ENCODE measurements at places on chromosomes 11 and 22.

DNA sequence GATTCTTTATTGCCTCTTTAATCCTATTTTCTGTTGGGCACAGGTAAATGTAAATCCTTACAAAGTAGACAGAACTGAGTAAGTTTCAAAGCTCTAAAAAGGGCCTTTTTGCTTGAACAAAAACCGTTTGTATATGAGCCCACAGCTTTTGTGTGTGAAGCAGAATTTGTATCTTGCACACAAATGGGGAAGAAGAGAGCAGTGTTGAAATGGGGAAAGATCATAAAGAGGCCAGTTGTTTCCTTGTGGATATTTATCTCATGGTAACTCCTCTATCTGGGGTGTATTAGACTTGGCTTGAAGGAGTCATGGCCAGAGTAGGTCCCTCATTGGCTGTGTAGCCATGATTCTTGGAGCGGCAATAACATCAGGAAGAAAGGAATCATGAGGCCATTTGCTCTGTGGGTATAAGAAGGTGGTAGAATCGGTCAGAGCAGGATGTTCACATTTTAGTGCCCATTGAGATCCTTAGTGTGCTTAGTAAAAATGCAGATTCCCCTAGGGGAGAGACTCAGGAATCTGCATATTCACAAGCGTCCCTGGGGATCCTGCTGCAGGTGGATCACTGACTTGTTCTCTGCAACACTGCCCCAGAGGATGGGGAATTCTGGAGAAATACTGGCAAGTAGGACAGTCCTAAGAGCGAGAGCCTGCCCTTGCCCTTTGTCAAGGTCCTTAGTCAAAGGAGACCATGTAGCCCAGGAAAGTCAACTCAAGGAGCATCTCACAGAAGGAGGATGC is 126.5 kb downstream of the LDLRAD3 start:
- DNase-seq: no peak

DNA sequence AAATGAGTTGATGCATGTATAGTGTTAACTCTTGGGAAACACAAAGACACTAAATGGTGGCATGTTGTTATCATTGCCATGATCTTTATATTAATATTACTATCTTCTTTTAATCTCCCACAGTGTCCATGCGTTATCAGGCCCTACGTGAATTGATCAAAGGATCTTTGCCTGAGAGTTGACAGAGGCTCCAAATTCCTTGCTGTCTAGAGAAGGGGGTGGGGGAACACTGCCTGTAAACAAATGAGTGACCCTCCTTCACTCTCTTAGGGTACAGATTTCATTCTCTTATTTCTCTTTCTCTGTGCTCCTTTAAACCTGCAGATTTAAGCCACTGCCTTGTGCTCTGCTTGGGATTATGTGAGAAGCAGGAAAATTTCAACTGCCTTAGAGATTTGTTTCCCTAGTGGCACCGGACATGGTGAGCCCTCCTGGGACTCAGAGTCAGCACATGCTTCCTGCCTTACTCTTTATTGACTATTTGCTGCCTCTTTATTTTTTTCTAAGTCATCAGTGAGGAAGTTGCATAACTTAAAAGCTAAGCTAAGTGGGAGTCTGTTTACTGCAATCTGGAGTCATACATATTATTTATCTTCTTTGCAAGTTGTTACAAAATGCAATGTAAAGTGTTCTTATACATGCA is 122.9 kb downstream of the MAML2 start:
- no peak for DNase-seq

DNA sequence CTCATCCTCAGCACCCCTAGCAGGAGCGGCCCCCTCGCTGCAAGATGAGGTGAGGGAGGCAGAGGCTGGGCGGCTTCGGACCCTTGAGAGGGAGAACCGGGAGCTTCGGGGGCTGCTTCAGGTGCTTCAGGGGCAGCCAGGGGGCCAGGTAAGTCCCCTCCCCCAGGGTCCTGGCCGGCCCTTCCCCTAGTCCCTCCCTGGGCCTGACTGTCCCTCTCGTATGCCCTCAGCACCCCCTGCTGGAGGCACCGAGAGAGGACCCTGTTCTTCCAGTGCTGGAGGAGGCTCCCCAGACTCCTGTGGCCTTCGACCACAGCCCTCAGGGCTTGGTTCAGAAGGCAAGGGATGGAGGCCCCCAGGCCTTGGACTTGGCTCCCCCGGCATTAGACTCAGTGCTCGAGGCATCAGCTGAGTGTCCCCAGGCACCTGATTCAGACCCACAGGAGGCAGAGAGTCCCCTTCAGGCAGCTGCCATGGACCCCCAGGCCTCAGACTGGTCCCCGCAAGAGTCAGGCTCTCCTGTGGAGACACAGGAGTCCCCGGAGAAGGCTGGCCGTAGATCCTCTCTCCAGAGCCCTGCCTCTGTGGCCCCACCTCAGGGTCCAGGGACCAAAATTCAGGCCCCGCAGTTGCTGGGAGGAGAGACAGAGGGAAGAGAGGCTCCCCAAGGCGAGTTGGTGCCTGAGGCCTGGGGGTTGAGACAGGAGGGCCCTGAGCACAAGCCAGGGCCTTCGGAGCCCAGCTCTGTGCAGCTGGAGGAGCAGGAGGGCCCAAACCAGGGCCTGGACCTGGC is 4.0 kb downstream of the CCDC88B start:
- DNase-seq: no peak

DNA sequence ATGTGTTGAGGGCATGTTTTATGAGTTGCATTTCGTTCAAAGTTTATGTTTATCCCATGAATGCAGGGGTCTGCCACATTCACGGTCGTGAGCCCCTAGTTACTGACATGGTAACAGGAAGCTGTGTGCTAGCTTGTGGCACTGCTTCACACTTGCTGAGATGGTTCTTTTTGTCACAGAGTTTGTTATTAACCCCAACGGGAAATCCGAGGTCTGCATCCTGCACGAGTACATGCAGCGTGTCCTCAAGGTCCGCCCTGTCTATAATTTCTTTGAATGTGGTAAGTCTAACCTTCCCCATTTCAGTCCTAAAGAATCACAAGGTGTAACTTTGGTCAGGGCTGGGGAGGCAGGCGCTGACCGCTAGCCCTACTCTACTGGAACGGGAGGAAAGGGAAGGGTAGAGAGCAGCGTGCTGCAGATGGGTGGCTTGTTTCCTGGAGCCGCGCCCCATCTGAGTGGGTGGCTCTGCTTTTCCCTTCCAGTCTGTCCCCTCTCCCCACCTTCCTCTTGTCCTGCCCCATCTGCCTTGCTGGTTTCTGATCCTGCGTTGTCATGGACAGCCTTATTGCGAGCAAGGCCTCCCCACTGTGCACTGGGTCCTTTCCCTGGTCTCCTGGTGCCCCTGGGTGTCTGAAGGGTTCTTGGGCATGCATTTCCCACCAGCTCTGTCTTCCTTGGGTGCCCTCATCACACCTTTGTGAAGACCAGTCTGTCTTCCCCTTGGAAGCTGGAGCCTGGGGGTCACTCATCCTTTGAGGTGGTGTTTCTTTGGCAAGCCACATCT is 11.8 kb downstream of the DGCR8 start:
- no peak for DNase-seq

DNA sequence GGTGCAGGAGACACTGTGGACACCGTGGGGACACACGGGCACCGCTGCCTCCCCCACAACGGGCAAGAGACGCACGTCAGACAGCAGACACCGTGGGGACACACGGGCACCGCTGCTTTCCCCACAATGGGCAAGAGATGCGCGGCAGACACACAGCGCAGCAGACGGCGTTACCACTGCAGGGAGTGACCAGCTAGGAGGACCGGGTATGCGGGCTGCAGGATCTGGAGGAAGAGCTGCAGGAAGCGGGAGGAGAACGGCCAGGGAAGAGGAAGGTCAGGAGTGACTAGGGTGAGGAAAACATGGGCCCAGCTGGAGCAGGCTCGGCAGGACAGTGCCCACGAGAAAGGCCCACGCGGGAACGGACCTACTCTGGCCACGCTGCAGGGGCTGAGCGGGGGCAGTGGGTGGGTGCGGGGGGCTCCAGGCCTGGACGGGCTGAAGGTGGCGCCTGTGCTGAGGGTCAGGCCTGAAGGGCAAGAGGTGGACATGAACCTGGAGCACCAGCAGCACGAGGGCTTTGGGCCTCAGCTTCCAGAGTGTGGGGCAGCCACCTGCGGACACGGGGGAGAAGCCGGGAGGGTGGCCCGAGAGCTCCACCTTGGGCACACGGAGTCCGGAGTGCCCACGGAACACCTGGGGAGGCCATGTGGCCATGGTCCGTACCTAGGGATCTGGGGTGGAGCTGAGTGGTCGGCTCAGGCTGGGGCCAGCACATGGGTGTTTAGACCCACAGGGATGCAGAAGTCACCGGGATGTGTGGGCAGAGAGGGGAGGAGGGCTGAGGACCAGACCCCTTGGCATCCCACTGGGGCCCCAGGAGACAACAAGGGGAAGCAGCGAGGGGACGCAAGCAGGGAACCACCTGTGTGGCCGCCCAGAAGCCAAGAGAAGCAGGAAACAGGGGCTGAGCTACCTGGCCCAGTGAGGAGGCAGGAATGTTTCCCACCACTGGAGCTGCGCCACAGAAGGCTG is 16.5 kb downstream of the TOLLIP start:
- no peak for DNase-seq

- no peak for DNase-seq
Observed at GRCh38 chr11:70604630-70605467, 206.5 kb downstream of the CTTN start.

DNA sequence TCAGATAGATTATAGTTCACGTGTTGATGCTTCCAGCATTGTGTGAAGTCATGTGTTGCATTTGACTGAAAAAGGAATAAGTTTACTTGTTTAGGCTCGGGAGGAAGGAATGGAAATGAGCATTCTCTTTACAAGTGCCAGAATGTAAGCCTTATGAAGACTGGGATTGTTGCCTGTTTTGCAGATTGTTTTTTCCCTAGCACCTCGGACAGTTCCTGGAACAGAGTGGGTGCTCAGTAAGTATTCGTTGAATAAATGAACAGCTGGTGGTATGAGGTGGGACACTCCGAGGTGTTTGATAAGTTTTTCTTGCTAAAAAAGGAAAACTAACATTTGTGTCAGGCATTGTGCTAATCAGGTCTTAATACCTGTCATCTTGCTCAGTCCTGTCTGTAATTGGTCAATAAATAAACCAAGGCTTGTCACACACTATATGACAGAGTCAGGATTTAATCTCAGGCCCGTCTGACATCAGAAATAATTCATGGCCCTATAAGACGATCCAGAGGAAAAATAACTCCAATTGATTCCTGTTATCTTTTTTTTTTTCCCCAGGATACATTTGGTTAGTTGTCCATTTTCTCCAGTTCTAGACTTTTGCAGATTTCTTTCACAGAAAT is 304.7 kb downstream of the NELL1 start:
- no peak for DNase-seq

- no peak for DNase-seq
Observed at GRCh38 chr11:111531136-111531535, 9.4 kb upstream of the LAYN start.

GRCh38 chr11:99271527-99271926 is 250.8 kb downstream of the CNTN5 start:
- no peak for DNase-seq

DNA sequence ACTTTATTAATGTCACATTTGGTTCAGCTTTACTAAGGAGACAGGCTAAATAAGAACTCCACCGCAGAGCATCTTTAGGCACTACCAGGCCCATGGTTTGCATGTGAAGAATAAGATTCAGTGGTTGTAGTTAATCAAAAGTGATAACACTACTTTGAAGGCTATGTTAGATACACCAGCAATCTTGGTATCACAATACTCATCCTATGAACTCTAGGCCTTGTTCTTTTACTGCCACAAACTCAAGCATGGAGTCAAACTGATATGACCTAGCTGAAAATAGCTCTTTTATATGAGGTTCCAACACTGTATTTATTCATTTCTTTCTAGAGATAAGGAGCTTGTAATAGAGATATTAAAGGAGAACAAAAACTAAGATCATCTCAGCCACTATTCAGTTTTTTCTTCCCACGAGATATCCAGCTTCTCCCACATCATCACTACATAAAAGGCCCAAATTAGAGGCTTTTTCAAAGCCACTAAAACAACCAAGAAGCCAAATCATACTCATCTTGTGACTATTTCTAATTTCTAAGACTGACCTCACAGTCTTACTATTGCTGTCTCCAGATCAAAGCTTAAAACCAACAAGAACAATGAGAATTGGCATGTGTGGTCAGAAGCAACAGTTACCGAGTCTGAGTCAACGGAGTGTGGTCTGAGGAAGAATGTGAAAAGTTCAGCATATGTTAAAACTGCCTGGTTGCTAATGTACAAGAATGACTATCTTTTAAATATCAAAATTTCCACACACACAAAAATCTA is 25.1 kb upstream of the GUCY1A2 start:
- DNase-seq: no peak

DNA sequence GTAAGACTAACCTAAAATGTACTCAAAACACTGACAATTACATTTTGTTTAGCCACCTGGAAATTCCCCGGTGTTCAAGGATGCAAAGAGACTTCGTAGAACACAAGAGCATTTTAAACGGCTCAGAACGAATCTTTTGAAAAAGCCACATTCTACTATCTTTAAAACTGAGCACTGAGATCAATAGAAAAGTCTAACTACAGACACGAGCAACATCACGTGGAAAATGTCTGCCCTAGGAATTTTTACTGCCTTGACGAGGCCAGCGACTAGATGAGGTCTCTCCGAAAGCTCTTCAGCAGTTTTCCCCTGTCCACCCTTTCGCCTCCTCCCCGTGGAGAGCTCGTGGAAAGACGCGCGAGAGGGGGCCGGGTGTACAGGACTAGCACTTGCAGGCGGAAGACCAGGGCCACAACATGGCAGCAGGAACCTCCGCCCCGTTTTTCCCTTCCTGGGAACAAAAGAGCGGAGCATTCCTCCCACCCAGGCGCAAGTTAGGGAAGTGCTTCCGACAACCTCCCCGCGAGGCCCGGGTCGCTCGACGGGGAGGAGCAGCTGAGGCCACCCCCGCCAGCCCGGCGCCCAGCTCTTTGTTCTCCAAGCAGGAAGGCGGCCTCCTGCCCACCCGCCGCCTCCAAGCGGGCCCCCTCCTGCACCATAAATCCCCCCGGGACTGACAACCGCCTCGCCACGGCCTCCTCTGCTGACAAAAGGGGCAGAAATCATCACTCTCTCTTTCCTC is 1.1 kb downstream of the EIF4G2 start:
- DNase-seq: no peak

- DNase-seq: no peak
Observed at GRCh38 chr11:18329196-18329870, 7.0 kb downstream of the GTF2H1 start.

- no peak for DNase-seq
Observed at GRCh38 chr11:3745161-3745560, 52.2 kb downstream of the NUP98 start.

DNA sequence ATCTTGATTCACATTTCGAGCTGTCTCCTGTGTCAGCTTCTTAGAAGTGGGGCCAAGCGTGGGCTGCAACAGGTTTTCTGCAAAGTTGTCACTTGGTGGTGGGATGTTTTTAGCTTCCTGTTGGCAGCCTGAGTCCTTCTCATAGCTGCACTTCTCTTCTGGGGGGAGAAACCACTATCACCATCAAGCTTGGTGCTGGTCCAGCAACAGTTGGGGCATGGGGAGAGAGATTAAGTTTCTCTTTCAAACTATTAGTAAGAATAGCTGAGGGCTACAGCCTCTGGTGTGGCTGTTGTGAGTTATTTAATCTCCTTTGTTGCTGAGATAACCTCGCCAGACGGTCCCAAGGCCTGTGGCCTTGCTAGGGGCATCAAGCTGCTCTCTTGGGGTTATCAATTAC is 123.3 kb upstream of the CRYBB3 start:
- no peak for DNase-seq

- no peak for DNase-seq
Observed at GRCh38 chr22:36212901-36213300, 11.3 kb upstream of the APOL4 start.
